GOT3 (cell line): ENCODE measurements at places on chromosomes 11 and 22.

DNA sequence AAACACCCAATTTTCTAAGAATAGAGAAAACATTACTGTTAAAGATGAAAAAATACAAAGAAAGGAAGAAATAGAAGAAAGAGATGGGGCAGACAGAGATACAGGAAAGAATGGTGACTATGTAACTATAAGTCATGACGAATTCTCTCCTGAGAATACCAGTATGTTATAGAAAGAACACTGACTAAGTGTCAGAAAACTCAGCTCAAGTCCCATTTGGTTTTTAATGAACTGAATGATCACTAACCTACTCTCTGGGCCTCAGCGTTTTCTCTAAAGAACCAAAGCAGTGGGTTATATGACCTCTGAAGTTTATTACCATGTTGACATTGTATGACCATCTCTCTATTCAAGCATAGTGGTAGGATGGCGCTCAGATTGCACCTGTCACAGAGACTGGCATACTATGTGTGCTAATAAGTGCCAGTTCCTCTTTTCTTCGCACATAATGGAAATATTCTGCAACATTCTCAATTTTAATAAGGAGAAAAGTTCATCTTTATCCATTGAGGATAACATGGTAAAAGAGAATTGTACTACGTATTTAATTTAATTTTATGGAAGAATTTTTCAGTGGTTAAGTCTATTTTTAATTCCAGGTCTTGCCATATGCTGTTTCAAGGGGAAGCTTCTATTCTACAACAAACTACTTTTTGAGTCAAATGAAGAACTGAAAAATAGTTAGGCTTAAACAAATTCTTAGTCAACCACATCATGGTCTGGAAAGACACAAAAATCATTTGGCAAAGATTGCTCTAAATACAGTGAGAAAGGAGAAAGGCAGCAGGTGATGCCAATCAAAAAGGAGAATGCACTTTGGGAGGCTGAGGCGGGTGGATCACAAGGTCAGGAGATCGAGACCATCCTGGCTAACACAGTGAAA is 25.0 kb upstream of the EED start:
- no peak for DNase-seq

GRCh38 chr11:134783234-134783633 is 371.2 kb upstream of the B3GAT1 start:
- DNase-seq = no peak

GRCh38 chr11:76752321-76753143 is 30.6 kb upstream of the TSKU start:
- DNase-seq = no peak

DNA sequence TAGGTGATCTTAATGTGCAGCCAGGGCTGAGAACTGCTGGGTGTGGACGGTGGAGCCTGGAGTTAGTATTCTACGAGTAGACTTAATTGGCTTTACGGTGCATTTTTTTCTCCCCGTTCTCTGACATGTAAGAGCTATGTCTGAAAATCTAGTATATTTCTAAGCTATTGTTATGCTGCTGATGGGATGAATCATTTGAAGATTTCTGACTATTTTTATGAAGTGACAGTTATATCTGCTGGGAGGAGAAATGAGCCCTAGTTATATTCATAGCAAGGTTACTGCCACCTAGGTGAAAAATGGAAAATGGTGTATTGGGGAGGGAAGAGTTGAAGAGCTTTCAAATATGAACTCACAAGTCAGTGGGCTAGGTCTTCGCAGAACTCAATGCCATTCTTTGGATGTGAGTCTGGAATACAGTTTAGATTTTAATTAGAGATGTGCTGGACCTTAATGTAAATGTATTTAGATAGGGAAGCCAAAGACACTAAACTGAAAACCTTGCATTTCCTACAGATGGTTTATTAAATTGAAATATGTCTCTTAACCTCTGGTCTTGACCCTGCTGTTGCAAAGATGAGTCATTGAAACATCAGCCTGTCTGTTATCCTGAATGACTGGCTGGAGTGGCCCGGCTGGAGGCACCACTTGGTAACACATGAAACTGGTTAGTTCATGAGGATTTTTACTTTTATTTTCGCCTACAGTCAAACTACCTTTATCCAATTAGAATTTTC is 293.7 kb downstream of the DDX10 start:
- DNase-seq = no peak

DNA sequence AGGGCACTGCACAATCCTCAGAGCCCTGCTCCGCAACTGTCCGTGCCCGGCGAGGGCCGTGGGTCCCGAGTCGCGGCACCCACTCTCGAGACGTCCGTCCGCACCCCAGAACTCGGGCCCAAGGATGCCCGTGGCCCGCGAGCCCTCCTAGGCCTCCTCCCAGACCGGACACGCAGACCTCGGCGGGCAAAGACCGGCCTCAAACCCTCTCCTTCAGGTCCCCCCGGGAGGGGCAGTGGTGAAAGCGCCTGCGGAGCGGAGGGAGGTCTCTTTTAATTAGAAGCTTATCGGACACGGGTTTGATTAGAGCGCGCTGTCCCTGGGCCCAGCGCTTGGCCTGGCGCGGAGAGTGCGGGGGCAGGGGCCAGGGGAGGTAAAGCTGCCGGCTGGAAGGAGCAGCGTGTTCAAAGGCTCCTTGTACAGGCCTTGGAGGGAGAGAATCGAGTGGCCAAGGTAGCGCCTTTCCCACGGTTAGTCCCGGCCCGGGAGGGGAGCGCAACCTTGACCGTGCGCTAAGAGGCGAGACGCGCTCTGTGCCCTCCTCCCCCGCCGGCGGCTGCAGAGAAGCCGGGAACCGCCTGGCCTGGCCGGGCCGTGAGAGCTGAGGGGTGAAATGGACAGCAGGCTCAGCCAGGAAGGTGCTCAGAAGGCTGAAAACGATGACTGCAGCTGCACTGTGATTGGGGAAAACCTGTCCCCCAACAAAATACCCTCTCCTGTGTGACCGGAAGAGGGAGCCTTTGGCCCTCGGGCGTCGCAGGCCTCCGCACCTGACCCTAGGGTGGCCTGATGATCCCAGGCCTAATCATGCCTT is 4.6 kb downstream of the WT1 start:
- DNase-seq = no peak

- no peak for DNase-seq
Observed at GRCh38 chr11:118319337-118319707, 14.8 kb downstream of the CD3E start.

DNA sequence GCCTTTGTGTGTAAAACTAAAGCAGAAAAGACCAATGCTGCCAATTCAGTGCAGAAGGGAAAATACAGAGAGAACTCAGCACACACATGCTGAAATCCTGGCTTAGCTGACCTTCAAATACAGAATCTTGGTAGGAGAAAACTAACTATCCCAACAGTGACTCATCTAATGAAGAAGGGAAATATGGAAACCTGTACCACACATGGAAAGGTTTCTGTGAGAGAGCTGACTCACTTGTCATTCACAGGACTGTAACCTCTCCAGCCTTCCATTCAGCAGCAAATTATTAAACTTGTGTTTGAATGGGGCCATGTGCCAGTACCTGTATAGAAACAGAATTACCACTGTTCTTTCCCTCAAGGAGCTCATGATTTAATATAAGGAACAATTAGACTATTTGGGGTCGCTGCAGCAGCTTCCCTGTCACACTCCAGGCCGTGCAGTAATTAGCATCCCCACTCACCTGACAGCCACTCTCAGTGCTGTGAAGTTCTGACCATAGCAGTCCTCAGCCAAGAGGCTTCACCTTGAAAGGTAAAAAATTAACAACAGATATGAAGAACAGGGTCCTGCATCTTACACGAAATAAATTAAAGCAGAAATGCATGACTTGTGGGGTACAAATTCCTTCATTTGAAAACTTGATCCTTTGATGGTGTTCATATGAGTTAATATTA is 53.9 kb downstream of the MSANTD4 start:
- DNase-seq = no peak

DNA sequence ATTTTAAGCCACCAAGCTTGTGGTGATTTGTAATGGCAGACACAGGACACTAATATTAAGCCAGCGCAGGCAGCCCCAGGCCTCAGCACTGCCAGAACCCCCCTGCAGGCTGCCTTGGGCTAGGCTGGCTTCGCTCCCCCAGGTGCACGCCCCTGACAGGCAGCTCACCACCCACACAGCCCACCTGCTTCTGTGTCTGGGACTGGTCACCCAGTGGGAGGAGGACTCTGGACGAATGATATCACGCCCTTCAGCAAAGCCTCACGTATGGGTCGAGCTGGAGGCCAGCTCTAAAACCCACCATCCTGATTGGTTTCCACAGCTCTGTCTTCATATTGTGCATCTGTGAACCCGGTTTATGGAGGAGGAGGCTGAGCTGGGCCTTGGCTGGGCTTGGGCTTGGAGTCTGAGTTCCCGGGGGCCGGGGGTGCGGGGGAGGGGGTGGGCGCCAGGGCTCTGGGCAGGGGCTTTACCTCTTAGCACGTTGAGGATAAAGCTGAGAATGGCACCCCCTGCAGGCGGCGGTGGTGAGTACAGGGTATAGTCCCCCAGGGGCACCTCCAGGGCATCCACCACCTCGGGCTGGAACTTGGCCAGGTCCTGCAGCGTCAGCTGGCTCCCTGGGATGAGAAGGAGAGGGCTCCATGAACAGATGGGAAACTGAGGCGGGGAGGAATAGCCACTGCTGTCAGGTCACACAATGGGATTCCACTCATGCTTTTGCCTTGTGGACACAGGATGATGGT is 13.8 kb downstream of the GGT5 start:
- no peak for DNase-seq

GRCh38 chr11:45899448-45900174 is 7.5 kb downstream of the FREY1 start:
- peak; percentile 62 for DNase-seq

- DNase-seq = no peak
Observed at GRCh38 chr11:62010935-62011528, 43.6 kb upstream of the FTH1 start.

GRCh38 chr22:41447435-41448188 is 1.0 kb upstream of the TOB2 start:
- DNase-seq = peak; percentile 37

- DNase-seq = no peak
Observed at GRCh38 chr11:75100314-75100713, 3.6 kb upstream of the OR2AT4 start.

DNA sequence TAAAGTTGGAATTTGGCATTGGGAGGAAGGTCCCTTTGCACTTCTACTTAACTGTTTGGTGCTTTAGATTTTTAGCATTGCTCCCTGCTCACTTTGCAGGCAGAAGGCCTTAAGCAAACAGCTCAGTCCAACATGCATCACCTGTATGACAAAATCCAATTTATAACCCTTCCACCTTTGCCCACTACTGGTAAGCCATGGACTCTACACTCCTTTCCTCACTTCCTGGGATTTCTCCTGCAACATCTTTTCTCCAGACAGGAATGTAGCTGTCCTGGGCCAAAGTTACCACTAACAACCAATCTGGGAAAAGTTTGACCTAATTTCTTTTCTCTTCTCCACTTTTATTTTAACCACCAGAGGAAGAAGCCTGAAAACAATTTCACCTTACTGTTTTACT is 1.8 kb upstream of the OR2D2 start:
- DNase-seq = no peak

DNA sequence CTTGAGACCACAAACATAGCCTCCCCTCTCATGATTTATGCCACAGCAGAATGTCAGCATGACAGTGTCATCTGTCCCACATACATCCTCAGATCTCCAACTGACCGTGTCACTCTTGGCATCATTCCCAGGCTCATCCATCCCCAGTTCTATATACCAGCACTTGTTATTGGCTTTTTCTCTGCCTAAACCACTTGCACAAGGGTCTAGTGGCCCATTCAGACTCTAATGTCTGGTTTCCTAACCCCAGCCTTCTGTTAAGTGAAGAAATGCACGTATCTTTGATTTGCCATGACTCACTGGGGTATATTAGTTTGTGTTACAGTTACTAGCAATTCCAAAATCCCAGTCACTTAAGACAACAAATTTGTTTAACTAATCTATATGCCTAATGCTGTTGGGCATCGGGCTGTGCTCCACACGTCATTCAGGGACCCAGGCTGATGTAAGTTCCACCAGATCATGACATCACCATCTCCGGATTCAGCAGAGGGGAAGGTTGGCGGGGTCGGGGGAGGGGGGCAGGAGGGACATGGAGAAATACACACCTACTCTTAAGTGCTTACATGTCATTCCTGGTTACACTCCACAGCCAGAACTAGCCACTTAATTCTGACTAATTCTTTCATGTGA is 517.4 kb downstream of the BUD13 start:
- DNase-seq = no peak

GRCh38 chr11:2130881-2131352 is 8.3 kb downstream of the IGF2 start:
- no peak for DNase-seq

DNA sequence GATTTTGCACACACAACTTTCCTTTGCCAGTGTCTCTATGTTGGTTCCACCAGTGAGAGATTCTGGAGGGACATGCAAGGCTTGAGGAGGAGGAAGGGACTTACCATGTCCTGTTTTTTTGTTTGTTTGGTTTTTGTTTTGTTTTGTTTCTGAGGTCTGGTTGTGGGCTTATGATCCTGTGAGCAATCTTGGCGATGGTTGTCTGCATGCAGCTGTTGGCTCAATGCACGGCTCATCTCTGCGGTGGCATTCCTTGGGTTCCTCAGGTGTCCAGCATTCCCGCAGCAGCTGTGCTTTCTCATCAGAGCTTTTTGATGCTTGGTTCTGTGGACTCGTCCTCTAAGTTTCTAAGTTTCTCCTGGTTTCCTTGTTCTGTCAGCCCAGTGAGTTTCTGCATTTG is 4.8 kb upstream of the NNMT start:
- DNase-seq = no peak

- DNase-seq = no peak
Observed at GRCh38 chr11:114172871-114173444, 113.4 kb downstream of the ZBTB16 start.

DNA sequence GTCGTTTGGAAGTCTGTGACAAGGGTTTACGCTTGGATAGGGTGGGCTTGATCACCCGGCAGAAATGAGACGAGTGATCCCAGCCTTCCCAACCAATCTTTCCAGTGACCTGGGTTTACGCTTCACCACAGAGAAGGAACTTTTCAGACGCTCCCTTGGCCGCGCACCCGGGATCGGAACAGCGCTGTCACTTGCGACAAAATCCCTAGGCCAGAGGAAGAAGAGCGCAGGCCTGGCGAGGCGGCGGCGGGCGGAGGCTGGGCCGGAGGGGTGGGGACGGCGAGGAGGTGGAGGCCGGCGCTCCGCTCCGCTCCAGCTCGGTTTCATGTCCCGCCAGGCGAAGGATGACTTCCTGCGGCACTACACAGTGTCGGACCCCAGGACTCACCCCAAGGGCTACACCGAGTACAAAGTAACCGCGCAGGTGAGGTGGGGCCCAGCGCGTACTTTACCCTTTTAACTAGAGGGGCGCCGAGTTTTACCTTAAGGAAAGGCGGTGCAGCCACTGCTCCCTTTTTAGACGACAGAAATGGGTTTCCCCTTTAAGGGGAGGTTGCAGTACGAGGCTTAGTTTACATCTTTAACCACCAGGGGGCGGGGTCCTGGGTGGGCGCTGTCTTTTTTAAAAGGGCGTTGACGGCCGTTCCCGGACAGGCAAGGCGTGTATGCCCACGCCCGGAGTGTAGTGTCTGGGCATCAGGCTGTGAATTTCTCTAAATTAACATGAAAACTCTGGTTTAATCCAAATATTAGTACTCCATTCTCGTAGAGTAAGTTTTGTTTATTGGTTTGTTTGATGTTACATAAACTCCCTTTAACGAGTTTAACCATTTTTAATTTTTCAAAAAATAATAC is at the start of gene SNX15:
Gene SNX15 (plus strand): TSS at position 227 of the 855 bp plus-strand sequence. CDS start 99 bp downstream, at position 326.
- peak; percentile 29 for DNase-seq

GRCh38 chr11:35257281-35257680 is 118.3 kb downstream of the CD44 start:
- DNase-seq = no peak
